ENCODE measurements at places on chromosomes 4 and X.

- no peak for DNase-seq
Observed at GRCh38 chr4:87570290-87570805, 38.0 kb upstream of the DSPP start.

GRCh38 chrX:39736216-39737211 lies 361.2 kb downstream of the BCOR start:
- DNase-seq: peak; percentile 32

DNA sequence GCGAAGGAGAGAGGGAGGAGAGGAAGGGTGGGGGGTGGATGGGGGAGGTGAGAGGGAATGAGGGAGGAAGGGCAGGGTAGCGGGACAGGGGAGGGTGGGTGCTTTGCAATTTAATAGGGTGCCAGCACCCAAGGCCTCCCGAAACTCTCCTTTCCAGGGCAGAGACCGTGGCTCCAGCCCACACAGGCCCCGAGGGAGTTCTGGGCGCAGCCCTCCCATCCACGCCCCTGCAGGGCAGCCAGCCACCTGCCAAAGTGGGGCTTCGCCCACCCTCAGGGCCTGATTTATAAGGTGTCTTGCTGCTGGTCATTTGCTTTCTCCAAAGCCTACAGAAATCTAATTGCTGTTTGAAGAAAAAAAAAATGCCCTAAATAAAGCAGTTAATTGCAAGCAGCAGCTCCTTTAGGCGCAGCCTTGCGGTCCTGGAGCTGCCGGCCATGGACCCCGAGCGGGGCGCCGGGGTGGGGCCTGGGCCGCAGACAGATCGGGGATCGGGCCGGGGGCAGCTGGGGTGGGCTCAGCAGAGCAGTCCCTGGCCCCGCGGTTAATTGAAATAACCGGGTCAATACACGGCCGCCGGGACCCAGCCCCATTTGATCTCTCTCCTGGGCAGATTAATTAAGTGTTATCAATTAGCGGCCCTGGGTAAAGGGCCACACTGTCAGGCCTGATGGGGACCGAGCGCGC lies 106.0 kb upstream of the NKX1-1 start:
- DNase-seq: no peak

GRCh38 chr4:57291911-57292310 lies 181.7 kb upstream of the IGFBP7 start:
- no peak for DNase-seq

GRCh38 chrX:146186540-146186939 lies 368.9 kb downstream of the SLITRK2 start:
- no peak for DNase-seq

- no peak for DNase-seq
Observed at GRCh38 chr4:133062851-133063250, 86.2 kb upstream of the PCDH10 start.

DNA sequence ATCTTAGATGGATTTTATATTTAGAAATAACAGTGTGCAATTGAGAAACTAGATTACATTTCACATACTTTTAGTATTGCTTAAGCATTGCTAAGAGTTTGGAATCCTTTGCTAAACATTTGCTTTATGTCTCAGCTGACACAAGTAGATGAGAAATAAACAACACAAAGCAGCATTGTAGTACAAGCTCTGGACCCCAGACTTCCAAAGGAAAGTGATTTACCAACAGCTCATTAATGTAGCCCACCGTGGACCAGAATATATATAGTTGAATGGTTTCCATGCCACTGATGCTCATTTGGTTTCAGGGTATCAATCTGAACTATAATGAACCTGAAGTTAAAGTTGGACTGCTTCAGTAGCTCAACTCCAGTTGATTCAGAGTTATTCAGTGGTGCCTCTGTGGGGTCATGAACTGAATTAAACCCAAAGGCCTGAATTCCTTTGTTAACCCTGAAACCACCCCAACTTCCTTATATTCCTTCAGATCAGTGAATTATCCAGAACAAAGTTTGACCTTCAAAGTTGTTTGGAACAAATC lies 132.1 kb upstream of the NEIL3 start:
- no peak for DNase-seq

GRCh38 chrX:19515615-19516105 lies 352 bp upstream of the MAP3K15 start:
- DNase-seq: no peak

- no peak for DNase-seq
Observed at GRCh38 chr4:85126991-85127591, 160.6 kb upstream of the WDFY3 start.

GRCh38 chr4:82780752-82781231 lies 17.8 kb downstream of the SCD5 start:
- no peak for DNase-seq

- no peak for DNase-seq
Observed at GRCh38 chr4:46889410-46889809, 19.6 kb downstream of the COX7B2 start.

GRCh38 chrX:47316276-47317025 lies 53.9 kb upstream of the ZNF157 start:
- no peak for DNase-seq

DNA sequence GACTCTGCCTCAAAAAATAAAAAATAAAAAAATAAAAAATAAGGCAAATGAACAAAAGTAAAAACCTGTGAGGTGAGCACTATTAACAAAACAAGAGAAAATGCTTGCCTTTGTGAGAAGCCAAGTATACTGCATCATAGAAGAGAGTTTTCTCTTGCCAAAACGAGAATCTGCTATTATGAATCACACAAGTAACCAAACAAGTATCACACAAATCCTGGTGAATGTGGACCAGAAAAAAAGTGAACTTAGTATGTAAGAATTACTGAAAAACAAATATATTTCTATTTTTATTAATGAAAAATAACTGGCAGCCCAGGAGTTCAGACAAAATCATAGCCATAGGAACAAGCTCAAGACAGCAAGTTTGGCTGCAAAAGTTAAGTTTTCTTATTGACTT lies 193.5 kb downstream of the PDGFC start:
- DNase-seq: no peak

DNA sequence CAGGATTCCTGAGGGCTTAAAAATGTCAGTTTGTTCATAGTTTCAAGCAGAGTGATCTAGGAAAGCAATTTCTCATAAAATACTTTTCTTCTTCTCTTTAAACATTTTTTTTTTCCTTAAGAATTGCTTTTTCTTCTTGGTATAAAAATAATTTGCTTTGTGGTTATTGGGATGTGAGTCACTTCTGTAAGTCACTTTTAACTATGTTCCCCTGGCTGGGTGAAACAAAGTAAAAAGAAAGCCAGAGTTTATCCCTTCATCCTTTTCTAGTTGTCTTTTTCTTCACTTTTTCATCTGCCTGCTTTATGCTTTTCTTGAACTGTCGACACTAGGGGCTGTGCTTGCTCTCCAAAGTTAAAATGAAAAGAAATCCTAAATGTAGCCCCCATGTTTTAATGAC lies 33.5 kb downstream of the ARSJ start:
- no peak for DNase-seq

DNA sequence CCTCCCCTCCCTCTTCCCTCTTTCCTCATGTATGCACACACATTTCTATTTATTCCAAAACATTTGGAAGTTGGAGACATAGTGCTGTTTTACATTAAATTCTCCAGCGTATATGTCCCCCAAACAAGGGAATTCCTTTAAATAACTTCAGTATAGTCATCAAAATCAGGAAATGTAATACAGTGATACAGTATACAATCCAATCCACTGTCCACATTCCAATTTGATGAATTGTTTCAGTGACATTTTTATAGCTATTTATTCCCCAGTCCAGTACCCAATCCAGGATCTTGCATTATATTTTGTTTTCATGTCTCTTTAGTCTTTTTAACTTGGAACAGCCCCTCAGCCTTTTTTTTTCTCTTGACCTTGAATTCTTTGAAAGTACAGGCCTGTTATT lies 233.0 kb downstream of the DKK2 start:
- no peak for DNase-seq

DNA sequence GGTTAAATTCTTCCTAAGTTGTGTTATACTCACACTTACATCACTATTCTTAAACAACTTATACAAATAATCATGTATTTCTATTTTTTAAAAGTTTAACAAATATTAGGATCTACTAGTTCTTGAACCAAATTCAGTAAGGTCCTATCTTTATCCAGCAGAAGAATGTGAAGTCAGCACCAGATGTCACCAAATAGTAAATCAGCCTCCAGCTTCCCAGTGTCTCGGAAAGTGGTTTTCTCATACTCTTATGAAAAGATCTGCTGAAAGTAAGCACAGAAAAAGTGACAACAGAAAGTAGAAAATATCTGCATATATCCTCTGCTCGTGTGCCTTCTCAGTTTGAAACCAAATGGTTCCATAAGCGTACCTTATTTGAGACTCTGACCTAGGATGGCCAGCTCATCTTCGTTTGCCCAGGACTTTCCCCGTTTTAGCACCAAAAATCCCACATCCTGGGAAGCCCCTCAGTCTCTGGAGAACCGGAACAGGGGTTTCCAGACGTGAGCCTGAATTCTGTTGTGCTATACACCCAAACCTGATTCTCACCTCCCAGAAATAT lies 98.0 kb upstream of the DCLK2 start:
- no peak for DNase-seq

DNA sequence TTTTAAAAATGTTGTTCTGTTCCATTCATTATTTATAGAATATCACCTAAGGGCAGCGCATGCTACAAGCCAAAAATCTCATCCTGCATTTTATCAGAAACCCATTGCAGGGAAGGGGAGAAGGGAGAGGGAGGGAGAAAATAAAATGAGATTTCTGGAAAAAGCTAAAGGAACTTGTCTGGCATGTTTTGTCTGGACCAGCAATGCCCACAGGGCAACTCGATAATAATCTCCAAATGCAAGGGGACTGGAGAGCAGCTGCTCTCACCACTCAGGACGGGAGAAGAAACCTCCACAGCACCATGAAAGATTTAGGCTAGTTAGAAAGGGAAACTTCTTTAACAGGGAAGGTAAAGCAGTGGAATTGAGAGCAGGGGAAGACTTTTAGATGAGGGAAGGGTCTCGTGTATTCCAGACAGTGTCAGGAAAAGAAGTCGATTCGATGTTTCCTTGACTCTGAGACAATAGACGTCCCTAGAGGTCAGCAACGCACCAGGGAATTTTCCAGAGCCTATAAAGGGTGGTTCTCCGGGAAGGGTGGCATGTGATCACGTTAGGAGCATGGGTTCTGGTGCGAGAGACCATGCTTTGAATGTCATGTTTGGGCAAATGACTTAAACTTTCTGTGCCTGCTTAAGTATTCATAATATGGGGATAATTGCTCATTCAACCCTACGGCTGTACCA lies 132.2 kb upstream of the NDP start:
- DNase-seq: no peak

- no peak for DNase-seq
Observed at GRCh38 chrX:46673620-46674359, 85.1 kb downstream of the SLC9A7 start.

- no peak for DNase-seq
Observed at GRCh38 chrX:76183289-76184049, 10.6 kb downstream of the PBDC1 start.

DNA sequence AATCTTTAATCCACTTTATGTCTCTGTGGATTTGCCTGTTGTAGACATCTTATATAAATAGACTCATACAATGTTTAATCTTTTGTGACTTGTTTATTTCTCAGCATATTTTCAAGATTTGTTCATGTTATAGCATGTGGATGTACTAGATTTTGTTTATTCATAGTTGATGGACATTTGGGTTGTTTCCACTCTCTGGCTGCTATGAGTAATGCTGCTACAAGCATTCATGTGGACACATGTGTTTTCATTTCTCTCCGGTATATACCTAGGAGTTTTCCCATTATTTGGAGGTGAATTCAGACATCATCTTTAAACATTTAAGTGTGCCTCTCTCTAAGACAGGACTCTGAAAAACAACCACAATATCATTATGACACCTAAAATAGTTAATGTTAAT lies 2.3 kb downstream of the IKBKG start:
- DNase-seq: no peak

GRCh38 chr4:81622474-81623184 lies 150.9 kb upstream of the RASGEF1B start:
- no peak for DNase-seq

- DNase-seq: no peak
Observed at GRCh38 chrX:129531132-129531531, 7.8 kb upstream of the SMARCA1 start.

DNA sequence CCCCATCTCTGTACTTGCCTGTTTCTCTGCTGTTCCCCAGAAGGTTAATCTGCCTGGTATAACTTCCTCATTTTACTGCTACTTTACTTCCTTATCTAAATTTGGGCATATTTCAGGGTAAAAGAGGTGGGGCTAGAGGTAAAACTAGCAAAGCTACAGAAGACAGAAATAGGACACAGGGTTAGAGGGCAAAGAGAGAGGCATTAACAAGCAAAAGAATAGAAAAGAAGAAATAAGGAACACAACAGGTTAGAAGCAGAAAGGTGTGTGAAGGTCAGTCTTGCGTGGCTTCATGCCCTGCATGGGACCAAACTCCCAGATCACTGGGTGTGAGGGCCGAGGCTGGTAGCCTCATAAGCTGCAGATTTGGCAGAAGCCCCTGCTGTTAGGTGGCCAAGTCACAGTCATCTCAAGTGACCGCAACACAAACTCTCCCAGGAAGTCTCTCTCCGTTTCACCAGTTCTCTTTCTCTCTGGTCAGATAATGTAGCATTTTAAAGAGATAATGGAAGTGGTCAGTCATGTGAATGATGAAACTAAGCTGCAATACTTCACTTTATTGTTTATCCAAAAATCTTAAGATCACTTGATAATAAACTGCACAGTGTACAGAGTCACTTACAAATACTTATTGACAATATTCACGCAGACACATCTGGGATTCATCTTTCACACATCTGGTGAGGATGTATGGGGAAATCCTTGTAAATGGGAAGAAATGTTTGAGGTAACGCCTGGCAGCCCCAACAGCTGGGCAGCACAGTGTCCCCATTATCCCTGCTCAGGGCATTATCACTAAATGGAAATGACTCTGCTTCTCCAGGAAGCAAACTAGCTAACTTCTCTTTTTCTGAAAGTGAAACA lies 16.4 kb downstream of the TMEM154 start:
- no peak for DNase-seq

- no peak for DNase-seq
Observed at GRCh38 chr4:5019274-5019673, at the start of gene CYTL1. Gene CYTL1, minus strand, starts transcription at chr4:5019458. Its CDS starts 13 bp downstream, at chr4:5019445.

DNA sequence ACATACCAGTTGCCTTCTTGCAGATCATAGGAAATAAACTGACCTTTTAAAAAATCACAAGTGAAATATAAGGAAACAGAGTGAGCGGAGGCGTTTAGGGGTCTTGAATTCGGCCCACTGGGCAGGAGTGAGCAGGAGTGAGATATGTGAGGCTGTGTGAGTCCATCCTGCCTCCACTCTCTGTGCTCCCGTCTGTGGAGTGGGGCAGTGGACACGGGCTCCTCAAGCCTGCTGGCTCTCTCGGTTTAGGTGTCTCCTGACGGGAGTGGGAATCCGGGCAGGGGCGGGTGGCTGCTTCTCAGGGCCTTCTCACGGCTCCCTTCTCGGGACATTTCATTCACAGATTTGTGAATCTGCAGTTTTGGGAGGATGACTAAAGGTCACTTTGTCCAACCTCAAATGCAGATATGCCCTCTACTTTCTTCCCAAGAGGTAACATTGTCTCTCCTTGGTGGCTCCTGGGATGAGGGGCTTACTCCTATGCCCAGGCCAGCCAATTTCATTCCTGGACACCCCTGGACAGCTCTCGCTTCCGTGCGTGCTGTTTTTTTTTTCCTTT lies 27.6 kb downstream of the CYTL1 start:
- no peak for DNase-seq
